ENCODE measurements at places on chromosomes 5 and 9. TPM values are rescaled to one million over a fixed set of nuclear protein-coding genes. Genes with fewer than 3 reads are reported as not detected.

GRCh38 chr5:53560028-53560427 is 411 bp upstream of the NDUFS4 start:
- H3K27ac ChIP-seq: peak overlapping the region; percentile 73
- no peaks in the 10 kb centered on the region for H3K27me3 ChIP-seq

- no peaks in the 10 kb centered on the region for H3K36me3 ChIP-seq
- no peaks in the 10 kb centered on the region for H3K27me3 ChIP-seq
- no peak for DNase-seq
- H3K27ac ChIP-seq: no peak overlapping the region
Observed at GRCh38 chr9:69757996-69758675, 1.7 kb downstream of the PTAR1 start.

The CDKN2B-AS1 gene
- total RNA-seq: 0.29 TPM

The ORM1 gene
- total RNA-seq: not detected

- no peak overlapping the region for H3K27ac ChIP-seq
- H3K27me3 ChIP-seq: no peaks in the 10 kb centered on the region
- H3K4me1 ChIP-seq: no peaks in the 10 kb centered on the region
- no peak for DNase-seq
- H3K4me3 ChIP-seq: no peak overlapping the region
- no peaks in the 10 kb centered on the region for H3K36me3 ChIP-seq
Observed at GRCh38 chr9:87137718-87138117, 190.4 kb upstream of the GAS1 start.

DNA sequence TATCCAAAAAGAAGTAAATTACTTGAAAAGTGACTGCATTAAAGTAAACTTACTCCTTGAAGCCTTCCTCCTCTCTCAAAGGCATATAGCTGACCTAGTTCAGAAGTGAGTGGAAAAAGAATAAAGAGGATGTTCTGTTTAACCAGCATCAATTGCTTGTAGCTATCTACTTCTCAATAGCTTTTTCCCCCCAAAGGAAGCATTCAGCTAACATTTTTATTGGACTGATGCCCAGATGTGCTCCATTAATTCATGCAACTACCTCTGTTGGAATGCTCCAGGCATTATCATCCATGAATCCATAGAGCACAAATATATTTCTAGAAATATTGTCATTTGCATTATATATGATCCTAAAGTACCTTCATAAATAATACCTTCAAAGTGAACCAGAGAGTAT is 132.8 kb downstream of the RASEF start:
- H3K4me3 ChIP-seq: no peak overlapping the region
- no peaks in the 10 kb centered on the region for H3K36me3 ChIP-seq
- no peaks in the 10 kb centered on the region for H3K4me1 ChIP-seq

GRCh38 chr5:157915638-157916037 is 56.7 kb upstream of the CLINT1 start:
- H3K36me3 ChIP-seq: no peaks in the 10 kb centered on the region
- H3K27ac ChIP-seq: no peak overlapping the region
- peak; percentile 53 for DNase-seq
- H3K4me3 ChIP-seq: no peak overlapping the region
- H3K4me1 ChIP-seq: no peaks in the 10 kb centered on the region

DNA sequence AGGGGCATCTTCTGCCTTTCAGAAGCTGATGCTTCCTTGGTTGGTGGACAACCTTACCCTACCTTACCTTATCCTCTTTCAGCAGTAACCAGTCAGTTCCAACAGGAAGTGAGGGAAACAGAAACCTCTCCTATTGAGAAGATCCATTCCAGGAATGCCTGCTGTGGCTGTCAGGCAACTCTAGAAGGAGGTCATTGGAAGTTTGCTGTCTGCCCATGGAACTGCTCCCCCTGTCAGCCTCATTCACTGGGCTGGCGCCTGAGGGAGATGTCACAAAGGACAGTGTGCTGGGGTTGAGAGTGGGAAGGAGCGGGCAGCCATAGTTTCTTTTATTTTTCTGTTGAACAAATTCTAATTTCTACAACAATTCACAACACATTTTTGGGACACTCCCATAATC is 54.7 kb downstream of the IRX1 start:
- no peaks in the 10 kb centered on the region for H3K36me3 ChIP-seq
- H3K4me3 ChIP-seq: no peak overlapping the region
- no peaks in the 10 kb centered on the region for H3K27me3 ChIP-seq
- H3K4me1 ChIP-seq: no peaks in the 10 kb centered on the region
- no peak overlapping the region for H3K27ac ChIP-seq

- H3K27ac ChIP-seq: no peak overlapping the region
- no peaks in the 10 kb centered on the region for H3K27me3 ChIP-seq
- H3K4me3 ChIP-seq: no peak overlapping the region
- H3K4me1 ChIP-seq: no peaks in the 10 kb centered on the region
- no peak for DNase-seq
Observed at GRCh38 chr5:92548346-92548745, 1032.7 kb downstream of the NR2F1-AS1 start.

GRCh38 chr5:14385019-14385418 is 196.6 kb upstream of the OTULINL start:
- no peak overlapping the region for H3K27ac ChIP-seq
- no peaks in the 10 kb centered on the region for H3K36me3 ChIP-seq
- no peaks in the 10 kb centered on the region for H3K27me3 ChIP-seq
- no peak overlapping the region for H3K4me3 ChIP-seq
- DNase-seq: no peak

GRCh38 chr9:131679261-131680020 is 60.4 kb downstream of the RAPGEF1 start:
- H3K36me3 ChIP-seq: no peaks in the 10 kb centered on the region
- H3K27me3 ChIP-seq: no peaks in the 10 kb centered on the region
- no peak overlapping the region for H3K4me3 ChIP-seq
- DNase-seq: no peak
- H3K4me1 ChIP-seq: peaks cover 38% of the 10 kb centered on the region
- peak overlapping the region; percentile 78 for H3K27ac ChIP-seq

DNA sequence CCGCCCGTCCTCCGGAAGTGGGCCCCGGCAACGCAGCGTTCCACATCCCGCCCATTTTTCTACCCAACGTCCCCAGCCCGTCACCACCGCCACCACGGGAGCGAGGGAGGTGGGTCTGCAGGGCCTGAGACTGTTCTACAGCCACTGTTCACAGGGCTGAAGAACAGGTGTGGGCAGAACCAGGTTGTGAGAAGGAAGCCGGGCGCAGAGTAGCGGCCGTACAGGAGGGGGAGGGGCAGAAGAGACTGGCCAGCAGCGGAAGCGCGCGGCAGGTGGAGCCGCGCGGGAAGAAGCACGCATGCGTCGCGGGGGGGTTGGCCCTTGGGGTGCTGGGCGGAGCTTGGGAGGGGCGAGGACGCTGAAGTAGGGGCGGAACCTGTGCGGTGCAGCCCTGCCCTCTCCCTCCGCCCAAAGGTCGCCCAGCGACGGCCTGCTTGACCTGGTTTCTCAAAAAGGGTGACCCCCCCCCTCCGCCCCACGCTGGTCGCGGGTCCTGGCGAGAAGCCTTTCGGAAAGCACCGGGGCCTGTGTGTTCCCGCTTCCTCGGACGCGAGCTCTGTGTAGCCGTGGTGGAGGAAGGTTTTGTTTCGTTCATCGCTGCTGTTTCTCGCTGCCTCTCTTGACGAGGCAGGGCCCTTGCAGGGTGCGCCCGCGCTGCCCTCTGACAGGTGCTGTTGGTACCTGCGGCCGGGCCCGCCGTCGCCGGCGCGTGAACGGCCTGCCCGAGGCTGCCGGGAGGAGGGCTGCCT is 7.8 kb upstream of the MGAT1 start:
- H3K4me3 ChIP-seq: peak overlapping the region; percentile 80
- no peaks in the 10 kb centered on the region for H3K36me3 ChIP-seq
- H3K27ac ChIP-seq: peak overlapping the region; percentile 95
- DNase-seq: peak; percentile 98
- no peaks in the 10 kb centered on the region for H3K27me3 ChIP-seq

The PCDHB12 gene
- 9.2 TPM for total RNA-seq

- no peak overlapping the region for H3K27ac ChIP-seq
- H3K4me3 ChIP-seq: no peak overlapping the region
- DNase-seq: no peak
Observed at GRCh38 chr5:163023846-163024245, 413.5 kb upstream of the CCNG1 start.

The IFNA21 gene
- total RNA-seq: not detected

DNA sequence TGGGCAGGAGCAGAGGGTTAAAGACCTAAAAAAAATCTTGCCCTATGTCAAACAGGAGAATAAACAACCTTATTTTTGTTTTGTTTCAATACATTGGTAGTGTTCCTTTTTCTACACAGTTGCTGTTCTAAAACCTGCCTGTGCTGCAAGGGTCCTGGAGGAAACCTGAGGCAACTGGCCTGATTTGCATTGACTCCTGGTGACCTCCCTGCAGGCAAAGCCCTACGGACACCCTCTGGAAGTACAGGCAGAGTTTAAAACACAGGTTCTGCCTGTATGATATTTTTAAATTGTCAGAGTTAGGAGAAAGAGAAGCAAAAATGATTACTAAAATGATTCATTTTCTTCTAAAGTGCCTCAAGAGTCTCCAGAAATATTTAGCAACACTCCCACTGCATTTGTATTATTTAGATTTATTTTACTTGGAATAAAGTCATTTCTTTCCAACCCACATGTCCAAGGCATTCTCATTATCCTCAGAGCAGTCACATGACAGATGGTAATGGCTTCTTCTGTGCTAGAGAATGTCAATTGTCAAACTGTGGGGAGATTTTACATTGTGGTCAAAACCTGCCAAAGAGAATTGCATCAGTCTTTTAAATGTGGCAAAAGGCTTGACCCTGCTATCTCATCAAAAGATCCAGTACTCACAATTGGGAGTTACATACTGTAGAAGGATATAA is 559.6 kb downstream of the CETN3 start:
- H3K4me3 ChIP-seq: no peak overlapping the region
- no peak overlapping the region for H3K27ac ChIP-seq
- H3K27me3 ChIP-seq: no peaks in the 10 kb centered on the region
- H3K36me3 ChIP-seq: no peaks in the 10 kb centered on the region
- H3K4me1 ChIP-seq: no peaks in the 10 kb centered on the region

GRCh38 chr9:105148328-105149006 is 96.0 kb upstream of the SLC44A1 start:
- no peak for DNase-seq
- H3K4me1 ChIP-seq: no peaks in the 10 kb centered on the region
- H3K27ac ChIP-seq: no peak overlapping the region
- no peaks in the 10 kb centered on the region for H3K36me3 ChIP-seq
- no peaks in the 10 kb centered on the region for H3K27me3 ChIP-seq

DNA sequence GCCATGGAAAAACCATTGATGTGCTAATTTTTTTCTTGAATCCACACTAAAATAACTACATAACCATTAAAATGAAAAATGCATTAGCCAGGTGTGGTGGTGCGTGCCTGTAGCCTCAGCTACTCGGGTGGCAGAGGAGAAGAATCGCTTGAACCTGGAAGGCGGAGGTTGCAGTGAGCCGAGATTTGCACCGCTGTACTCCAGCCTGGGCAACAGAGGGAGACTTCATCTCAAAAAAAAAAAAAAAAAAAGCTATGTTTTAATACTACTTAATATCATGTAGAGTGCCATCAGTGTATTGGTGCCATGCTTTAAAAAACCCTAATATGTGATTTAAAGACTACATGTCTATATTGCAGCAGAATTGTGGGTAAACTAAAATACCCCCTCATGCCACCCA is 58.9 kb downstream of the NDFIP1 start:
- no peaks in the 10 kb centered on the region for H3K27me3 ChIP-seq
- DNase-seq: no peak
- no peaks in the 10 kb centered on the region for H3K4me1 ChIP-seq
- no peak overlapping the region for H3K27ac ChIP-seq
- no peak overlapping the region for H3K4me3 ChIP-seq

DNA sequence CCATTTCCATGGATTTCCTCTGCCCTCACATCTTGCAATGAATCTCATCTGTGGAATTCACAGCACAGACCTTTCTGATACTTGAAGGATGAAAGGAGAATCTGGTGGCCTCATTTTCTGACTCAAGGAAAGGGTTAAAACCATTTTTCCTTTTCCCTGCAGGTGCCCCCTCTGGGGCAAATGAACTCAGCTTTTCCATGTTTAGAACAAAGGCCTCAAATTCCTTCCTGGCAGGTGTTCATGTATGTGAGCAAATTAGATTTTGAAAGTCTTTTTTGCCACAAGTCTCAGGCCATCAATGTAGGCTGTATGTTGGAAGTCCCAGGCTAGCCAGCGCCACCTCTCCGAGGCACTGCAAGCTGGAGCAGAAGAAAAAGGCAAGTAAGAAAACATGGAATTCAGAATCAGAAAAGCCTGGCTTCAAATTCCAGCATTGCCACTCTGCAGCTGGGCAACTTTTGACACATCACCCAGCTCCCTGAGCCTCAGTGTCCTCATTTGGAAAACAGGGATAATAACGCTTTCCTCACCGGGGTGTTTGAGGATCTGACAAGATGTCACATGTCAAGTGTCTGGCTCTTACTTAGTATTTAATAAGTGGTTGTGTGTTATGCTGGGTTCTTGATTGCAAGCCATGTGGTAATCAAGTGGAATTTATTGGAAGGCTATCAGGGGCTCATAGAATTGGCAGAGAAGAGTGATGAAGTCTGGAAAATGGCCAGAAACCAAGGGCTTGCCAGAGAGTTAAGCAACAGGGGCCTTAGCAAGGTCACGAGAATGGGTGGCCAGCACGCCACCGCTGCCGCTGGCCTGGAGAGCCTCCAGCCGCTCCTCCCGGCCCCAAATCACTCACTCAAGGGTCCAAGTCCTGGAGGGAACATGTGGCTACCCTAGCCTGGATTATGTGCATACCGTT is 48.4 kb upstream of the SMIM23 start:
- no peaks in the 10 kb centered on the region for H3K36me3 ChIP-seq
- no peak overlapping the region for H3K4me3 ChIP-seq
- H3K27ac ChIP-seq: peak overlapping the region; percentile 60
- H3K4me1 ChIP-seq: no peaks in the 10 kb centered on the region

The CEP78 gene
- 59.3 TPM for total RNA-seq

DNA sequence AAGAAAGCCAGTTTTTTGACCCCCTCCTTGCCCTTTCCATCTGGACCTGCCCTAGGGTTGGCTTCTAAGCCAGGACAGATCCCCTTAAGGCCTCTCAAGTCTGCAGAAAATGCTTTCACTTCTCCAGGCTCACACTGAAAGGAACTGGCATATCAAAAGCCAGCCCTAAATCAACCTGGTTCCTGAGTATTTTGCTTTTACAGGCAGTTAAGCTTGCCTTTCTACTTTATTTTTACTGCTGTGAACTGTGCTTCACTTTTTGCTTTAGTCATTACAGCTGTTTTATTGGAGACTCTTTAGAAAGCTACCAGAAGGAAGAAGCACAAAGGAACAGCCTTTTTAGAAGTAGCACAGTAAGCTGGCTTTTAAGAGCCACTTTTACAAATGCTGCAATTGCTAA is 5.0 kb downstream of the TARS1 start:
- no peak for DNase-seq
- H3K4me1 ChIP-seq: no peaks in the 10 kb centered on the region
- H3K36me3 ChIP-seq: no peaks in the 10 kb centered on the region
- H3K4me3 ChIP-seq: no peak overlapping the region

- no peaks in the 10 kb centered on the region for H3K36me3 ChIP-seq
- DNase-seq: no peak
Observed at GRCh38 chr9:21788752-21789151, 13.7 kb upstream of the MTAP start.

The SPATA31E1 gene
- total RNA-seq: not detected

The RALGPS1 gene
- 16.7 TPM for total RNA-seq

- no peaks in the 10 kb centered on the region for H3K36me3 ChIP-seq
- no peaks in the 10 kb centered on the region for H3K27me3 ChIP-seq
- H3K27ac ChIP-seq: no peak overlapping the region
- no peak for DNase-seq
- H3K4me3 ChIP-seq: no peak overlapping the region
- no peaks in the 10 kb centered on the region for H3K4me1 ChIP-seq
Observed at GRCh38 chr5:58322453-58322852, 137.4 kb downstream of the PLK2 start.

GRCh38 chr5:116002116-116002906 is 30.0 kb upstream of the ARL14EPL start:
- no peak overlapping the region for H3K4me3 ChIP-seq
- DNase-seq: no peak
- H3K27me3 ChIP-seq: no peaks in the 10 kb centered on the region
- no peak overlapping the region for H3K27ac ChIP-seq
